ENCODE measurements at places on chromosomes 5 and 9. TPM values are rescaled to one million over a fixed set of nuclear protein-coding genes. Genes with fewer than 3 reads are reported as not detected.

Gene NR2F1
- not detected for total RNA-seq

GRCh38 chr5:50886657-50887345 lies 220.4 kb downstream of the PARP8 start:
- no peak for DNase-seq
- peaks cover 3% of the 10 kb centered on the region for H3K27me3 ChIP-seq
- no peaks in the 10 kb centered on the region for H3K36me3 ChIP-seq
- H3K4me3 ChIP-seq, result no peak overlapping the region

GRCh38 chr9:76873821-76874220 lies 32.1 kb downstream of the PRUNE2 start:
- no peak overlapping the region for H3K4me3 ChIP-seq
- H3K27me3 ChIP-seq, result peaks cover 9% of the 10 kb centered on the region
- no peaks in the 10 kb centered on the region for H3K4me1 ChIP-seq
- no peaks in the 10 kb centered on the region for H3K36me3 ChIP-seq

Gene GPR151
- total RNA-seq, result not detected

DNA sequence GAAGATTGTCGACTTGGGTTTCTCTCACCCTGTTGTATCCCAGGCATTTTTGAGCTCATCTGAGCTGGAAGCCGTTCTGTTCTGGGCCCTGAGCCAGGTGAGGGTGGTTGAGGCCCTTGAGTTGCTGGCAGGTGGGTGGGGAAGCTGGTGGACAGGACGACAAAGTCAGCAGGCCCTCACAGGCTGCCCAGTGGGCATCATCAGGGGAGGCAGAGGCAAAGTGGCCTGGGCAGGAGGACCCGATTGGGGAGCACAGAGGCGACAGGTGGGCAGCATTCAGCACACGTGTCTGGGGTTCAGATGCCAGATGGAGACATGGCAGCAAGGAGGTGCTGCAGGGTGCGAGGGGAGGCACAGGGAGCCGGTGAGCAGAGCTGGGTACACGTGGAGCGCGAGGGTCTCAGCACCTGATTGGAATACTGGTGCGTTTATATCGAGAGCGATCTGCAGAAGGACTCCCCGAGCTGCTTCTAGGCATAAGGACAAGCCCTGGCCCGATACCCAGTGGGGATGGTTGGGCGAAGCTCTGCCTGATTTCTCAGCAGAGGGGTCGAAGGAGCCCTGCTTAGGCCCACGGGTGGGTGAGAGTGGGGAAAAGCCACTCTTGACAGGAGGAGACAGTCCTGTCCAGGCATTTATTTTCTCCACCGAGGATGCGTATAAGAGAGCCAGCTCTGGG lies 49.0 kb upstream of the SUSD3 start:
- peaks cover 46% of the 10 kb centered on the region for H3K36me3 ChIP-seq
- H3K27me3 ChIP-seq, result no peaks in the 10 kb centered on the region
- H3K4me1 ChIP-seq, result peaks cover 5% of the 10 kb centered on the region
- no peak for DNase-seq
- no peak overlapping the region for H3K4me3 ChIP-seq
- H3K27ac ChIP-seq, result no peak overlapping the region

DNA sequence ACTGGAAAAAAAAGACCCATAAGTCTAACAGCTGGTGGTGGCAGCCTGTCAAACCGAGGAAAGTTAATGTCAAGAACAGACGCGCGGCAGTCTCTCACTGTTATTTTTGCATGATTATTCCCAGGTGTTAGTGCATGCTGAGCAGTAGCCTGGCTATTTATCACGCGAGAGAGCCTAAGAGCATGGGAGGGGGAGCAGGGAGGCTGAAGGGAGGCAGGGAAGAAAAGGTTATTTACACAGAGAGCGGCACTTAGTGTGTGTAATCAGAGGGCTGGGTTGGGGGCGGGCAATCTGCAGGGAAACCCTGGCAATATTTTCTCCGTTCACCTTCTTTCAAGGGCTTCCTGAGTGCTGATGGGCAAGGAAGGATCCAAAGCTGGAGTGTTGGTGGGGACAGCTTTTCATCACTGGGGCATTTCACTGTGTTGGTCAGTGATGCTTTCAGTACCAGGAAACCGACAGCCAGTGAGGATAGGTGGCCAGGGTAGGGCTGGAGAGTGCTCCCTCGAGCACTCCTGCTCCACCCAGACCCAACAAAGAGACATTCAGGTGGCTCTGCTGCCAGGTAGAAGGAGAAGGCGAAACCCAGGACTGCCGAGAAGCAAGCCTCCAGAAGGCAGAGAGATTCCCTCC lies 39.6 kb downstream of the ZNF608 start:
- no peak overlapping the region for H3K4me3 ChIP-seq
- H3K36me3 ChIP-seq, result no peaks in the 10 kb centered on the region
- no peaks in the 10 kb centered on the region for H3K27me3 ChIP-seq
- H3K4me1 ChIP-seq, result no peaks in the 10 kb centered on the region
- no peak for DNase-seq

Gene CYSRT1
- total RNA-seq, result 0.53 TPM

- H3K4me1 ChIP-seq, result peaks cover 18% of the 10 kb centered on the region
- no peak overlapping the region for H3K27ac ChIP-seq
- peaks cover 70% of the 10 kb centered on the region for H3K27me3 ChIP-seq
- peaks cover 2% of the 10 kb centered on the region for H3K36me3 ChIP-seq
- no peak overlapping the region for H3K4me3 ChIP-seq
Measured at GRCh38 chr9:98583417-98583816, 125.3 kb downstream of the GABBR2 start.

Gene IGFBPL1
- total RNA-seq, result not detected

Measured in activated CD8-positive, alpha-beta memory T cell treated with anti-CD3 and anti-CD28 coated beads, Interleukin-2, amount 10 ng/mL, durations not matched to agents 7 days and 5 days (primary cell).